ENCODE measurements at places on chromosomes 2 and 18.
A peak's percentile ranks its signal among the peaks of the same experiment; 100 is the strongest.

GRCh38 chr2:71839826-71840225 lies 307.8 kb downstream of the CYP26B1 start:
- DNase-seq: no peak

- no peak for DNase-seq
These were observed 381.7 kb downstream of the CDH19 start for GRCh38 chr18:66222174-66222573.

GRCh38 chr18:74996055-74996454 lies 212.9 kb downstream of the PTGR3 start:
- DNase-seq: no peak

- DNase-seq: peak; percentile 56
These were observed 115.9 kb downstream of the ZFP36L2 start for GRCh38 chr2:43110442-43110871.

DNA sequence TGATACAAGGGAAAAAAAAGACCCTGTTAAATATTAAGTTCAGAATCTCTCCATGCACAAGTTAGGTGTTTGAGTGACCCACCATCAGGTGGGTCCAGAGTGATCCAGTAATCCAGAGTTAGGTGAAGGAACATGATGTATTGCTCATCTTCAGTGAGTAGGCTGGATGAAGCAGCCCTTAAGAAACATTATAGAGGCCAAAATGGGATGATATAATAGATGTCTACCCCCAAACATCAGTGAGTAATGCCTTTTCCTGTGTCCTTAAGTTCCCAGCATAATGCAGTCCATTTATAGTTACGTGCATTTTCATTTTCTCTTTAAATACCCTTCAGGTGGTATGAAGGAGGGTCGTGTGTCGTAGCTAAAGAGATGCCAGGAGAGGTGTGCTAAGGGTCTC lies 89.6 kb downstream of the MAP4K4 start:
- no peak for DNase-seq

- DNase-seq: no peak
These were observed 154.9 kb upstream of the NDUFV2 start for GRCh38 chr18:8947566-8947965.

DNA sequence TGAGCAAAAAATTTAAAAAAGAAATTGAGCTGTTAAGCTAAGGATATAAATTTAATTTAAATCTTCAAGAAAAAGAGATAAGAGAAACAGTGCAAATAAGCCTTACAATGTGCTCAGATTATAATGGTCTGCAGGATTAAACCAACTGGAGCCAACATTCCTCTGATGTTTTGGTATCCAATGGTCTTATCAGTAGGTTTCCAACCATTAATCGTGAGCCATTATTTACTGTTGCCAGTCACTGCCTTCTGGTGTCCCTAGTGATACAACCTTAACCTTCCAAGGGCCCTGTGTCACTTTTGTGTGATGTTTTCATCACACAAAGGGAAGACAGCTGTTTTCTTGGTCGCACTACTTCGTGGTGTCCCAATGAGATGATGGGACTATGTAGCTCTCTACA lies 134.5 kb upstream of the CTAGE1 start:
- no peak for DNase-seq

GRCh38 chr2:26905341-26906198 lies 57.6 kb downstream of the DPYSL5 start:
- no peak for DNase-seq

GRCh38 chr2:202871300-202872141 lies at the start of gene ICA1L:
Gene ICA1L, minus strand, starts transcription at chr2:202871766. Its CDS starts 42,757 bp downstream, at chr2:202829009.
- no peak for DNase-seq

- no peak for DNase-seq
These were observed 82.0 kb downstream of the DNMT3A start for GRCh38 chr2:25259737-25260124.

DNA sequence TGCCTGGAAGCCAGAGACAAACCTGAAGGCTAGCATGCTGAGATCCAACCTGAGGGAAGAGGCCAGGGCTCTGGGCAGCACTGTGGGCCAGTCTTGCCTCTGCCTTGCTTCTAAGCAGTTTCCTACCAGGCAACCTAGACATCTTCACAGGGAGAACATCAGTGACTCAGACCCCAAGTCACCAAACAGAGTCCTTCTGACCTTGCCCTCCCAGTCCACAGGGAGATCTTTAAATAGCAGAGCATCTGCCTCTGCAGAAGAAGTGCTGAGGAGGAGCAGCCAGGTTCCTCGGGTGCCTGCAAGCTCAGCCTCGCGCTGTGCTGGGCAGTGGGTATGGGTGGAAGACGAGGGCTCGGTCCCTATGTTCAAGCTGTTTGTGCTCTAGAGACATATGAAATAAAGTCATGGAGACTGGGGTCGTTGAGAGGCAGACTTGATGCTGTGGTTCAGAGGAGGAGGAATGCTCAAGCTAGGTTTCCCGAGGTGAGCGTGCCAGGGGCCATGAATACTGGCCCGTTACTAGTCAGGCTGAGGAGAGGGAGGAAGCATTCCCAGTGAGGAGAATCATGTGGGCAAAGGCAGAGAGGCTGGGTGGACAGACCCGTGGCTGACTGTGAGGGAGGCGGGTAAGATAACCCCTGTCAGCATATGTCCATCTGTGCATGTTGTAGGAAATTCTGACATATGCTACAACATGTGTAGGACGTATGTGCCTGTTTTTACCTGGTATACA lies 66.5 kb downstream of the BOLA3 start:
- DNase-seq: no peak

GRCh38 chr2:223560749-223561435 lies 41.3 kb downstream of the SCG2 start:
- no peak for DNase-seq

GRCh38 chr18:61865466-61866175 lies 27.2 kb downstream of the RNF152 start:
- peak; percentile 21 for DNase-seq

- peak; percentile 1 for DNase-seq
These were observed 194.5 kb upstream of the LRRTM1 start for GRCh38 chr2:80499095-80499494.

DNA sequence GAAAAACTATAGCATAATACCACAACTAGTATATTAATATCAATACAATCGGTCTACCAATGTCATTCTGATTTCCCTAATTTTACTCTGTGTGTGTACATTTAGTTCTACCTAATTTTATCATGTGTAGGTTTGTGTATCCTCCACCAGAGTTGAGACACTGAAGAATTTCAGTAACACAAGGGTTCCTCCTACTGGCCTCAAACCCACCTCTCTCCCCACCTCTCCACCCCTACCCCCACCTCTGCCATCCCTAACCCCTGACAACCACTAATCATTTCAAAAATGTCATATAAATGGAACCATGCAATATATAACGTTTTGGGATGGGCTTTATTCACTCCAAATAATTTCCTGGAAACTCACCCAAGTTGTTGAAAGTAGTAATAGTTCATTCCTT lies 117.9 kb downstream of the LYPD6 start:
- no peak for DNase-seq

DNA sequence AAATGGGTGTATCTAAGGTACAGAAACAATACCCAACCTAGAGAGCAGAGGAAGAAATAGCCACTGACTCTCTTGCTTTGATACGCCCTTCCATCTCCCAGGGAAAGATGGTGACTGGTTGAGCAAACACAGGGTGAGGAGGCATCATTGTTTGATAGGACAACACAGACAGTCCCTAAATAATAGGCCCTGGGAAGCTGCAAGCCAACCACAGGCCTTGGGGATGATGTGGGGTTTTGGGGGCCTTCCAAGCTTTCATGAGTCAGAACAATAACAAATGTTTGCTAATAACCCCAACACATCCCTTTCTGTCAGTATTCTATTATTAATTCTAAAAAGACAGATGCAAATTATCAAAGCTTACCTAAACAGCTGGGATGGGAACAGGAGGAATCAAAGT lies 9.8 kb downstream of the LGALSL start:
- DNase-seq: peak; percentile 23

GRCh38 chr2:61117534-61117933 lies 44.5 kb upstream of the C2orf74 start:
- DNase-seq: peak; percentile 20

DNA sequence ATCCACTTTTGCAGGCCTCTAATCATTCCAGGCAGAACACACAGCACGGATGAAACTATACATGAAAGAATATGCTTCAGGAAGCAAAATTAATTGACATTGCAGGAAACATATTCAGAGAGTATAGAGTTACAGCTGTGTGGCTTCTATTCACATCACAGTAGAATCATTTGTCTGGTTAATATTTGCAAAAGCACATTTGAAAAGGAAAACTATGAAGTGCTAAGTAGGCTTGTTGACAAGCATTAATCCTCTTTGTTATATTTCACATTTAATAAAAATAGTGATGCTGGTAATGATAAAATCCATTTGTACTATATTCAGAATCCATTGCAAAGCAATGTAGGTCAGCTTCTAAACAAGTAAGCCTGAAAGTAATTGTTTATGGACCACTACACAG lies 32.2 kb upstream of the PIK3C3 start:
- no peak for DNase-seq

GRCh38 chr2:145757503-145758246 lies 1237.8 kb upstream of the ZEB2 start:
- DNase-seq: no peak

DNA sequence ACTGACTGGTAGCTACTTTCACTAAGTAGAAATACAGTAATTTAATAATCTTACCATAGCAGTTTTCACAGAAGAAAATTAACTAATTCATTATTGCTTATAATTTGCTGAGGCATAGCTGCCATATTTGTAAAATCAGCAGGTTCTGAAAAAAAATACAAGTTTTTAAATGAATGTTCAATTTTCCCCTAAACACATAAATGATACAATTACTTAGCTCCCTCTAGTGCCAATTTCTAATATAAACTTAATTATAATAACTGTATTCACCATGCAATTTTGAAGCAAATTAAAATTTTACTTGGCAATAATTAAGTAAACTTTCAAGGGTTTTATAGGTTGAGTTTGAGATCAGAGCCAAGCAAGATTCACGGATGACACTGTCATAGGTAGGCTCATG lies 1321.6 kb upstream of the ACVR2A start:
- DNase-seq: no peak

GRCh38 chr2:216108310-216108966 lies 710 bp upstream of the XRCC5 start:
- no peak for DNase-seq

DNA sequence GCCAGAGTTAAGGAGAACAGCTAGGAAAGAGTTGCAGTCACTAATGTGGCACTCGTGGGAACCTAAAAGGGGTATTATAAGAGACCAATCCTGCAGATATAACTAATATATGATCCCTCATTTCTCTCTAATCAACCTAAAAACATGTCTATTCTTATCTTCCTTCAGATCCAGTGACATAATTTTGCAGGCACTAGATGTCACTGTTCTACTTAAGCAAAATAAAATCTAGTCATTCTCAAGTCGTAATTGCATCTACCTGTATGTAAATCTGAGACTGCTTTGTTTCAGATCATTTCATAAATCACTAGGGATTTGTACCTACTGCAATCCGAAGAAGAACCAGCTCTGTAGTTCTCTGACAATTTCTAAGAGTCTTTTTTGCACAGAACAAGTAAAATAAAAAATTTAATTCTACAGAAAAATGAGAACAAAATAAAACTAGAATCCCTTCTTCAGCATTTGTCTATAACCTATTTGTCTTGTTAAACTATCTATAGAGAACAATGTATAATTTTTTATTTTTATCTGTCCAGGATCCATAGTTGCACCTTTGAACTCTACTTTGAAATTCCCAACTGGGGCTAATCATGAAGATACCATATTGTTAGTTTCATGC lies 56.5 kb upstream of the ERBB4 start:
- DNase-seq: peak; percentile 3

GRCh38 chr18:43605224-43605623 lies 327.9 kb upstream of the SYT4 start:
- DNase-seq: no peak

GRCh38 chr2:18369760-18370159 lies 190.7 kb downstream of the RDH14 start:
- no peak for DNase-seq

DNA sequence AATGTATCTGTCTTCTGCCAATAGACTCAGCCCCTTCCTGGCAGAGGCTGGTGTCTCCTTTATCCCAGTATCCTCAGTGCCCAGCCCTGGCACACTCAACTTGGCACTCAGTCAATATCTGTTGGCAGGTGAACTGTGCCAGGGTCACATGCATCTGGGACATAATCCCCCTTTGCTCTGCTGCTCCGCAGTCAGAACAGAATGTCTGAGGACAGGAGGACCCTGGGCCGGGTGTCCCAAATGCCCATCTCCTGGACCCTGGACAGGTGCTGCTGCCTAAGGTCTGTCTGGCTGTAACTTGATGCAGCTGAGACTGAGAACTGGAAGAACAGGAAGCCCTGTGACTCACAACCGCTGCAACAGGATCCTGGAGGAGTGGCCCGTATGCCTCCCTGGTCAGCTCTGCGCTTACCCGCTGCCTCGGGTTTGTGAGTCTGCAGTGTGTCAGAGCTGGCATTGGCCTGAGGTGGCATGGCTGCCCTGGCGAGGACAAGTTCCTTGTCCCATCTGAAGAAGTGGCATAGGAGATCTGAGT lies 11.4 kb downstream of the HK2 start:
- peak; percentile 70 for DNase-seq

DNA sequence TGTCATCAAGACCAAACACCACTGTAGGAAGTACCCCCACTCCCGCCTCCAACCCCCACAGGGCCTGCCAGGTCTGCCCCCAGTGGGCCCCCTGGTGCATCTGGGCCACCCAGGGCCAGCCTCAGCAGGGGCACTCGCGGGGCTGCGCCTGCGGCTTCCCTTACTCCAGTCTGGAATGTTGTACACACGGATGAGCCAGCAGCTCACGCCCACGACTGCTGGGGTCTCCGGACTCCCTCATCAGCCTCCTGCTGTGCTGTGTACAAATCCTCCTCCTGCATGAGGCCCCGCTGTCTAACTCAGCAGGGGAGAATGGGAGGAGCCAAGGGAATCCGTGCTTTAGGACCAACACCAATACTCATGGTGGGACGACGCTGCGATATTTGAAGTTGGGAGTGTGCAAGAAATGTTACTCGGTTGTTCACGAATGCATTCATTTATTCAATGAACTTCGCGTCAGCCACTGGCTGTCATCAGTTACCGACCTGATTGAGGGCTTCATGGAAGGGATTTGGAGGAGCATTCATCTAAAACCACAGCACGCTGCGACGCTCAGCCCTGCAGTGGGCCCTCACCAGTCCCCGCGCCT lies 654 bp upstream of the ASB1 start:
- no peak for DNase-seq

DNA sequence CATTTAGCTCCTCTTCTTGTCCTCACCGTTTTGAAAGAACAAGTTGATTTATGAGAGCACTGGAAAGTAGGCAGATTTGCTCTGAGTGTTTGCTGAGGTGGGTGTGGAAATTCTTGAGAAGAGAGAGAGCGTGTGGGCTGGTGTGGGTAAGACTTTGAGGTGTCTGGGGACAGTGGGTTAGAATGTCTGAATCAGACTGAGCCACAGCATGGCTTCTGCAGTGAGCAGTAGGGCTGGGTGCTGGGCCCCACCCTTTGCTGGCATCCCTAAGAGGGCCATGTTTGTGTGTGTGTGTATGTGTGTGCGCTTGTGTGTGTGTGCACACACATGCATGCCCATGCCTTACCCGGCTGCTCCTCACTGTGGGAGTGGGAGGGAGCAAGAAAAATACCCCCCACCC lies 63.7 kb downstream of the COPS8 start:
- DNase-seq: no peak
